ENCODE measurements at places on chromosomes 3 and 15.

- DNase-seq: no peak
Measured at GRCh38 chr3:67534594-67534993, 119.8 kb downstream of the SUCLG2 start.

GRCh38 chr15:74696398-74696729 lies 540 bp upstream of the EDC3 start:
- DNase-seq: no peak

GRCh38 chr3:126117786-126118185 lies 33.9 kb upstream of the SLC41A3 start:
- DNase-seq: no peak

DNA sequence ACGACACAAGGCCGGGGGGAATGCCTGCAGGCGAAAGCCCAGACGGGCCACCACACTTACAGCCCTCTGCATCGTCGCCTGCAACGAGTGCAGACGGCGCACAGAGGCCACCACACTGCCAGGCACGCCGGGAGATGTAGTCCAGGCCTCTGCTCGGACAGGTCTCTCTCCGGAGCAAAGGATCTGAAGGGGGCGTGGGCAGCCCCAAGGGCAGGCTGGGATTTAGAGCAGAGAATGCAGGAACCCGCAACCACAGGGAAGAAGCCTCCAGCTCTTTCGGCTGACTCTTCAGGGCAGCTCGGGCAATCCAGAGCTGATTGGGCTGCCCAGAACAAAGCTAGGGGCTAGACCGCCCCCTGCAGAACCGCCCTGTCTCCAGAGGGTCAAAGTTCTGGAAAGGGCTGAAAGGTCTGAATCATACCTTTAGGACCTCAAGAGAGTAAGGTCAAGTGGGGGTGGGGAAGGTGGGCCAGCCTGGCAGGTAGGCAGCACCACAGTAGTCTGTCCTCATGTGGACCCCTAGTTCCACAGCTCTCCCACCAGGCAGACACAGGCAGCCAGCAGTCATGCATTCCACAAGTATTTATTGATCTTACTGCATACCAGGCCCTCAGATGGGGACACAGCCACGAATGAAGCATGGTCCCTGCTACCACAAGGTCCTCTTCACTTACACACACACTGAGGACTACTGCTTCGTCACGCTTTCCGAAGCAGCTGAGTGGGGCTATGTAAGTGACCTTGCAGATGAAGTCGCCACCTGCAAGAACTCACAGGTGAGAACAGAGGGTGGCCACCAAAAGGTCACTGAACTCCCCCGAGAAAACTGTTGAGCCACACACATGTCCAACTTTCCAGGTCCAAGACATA lies at the start of gene AMT:
AMT (minus strand) TSS at position 95 of the 870 bp plus-strand sequence; CDS start at position 72, 23 bp downstream.
- peak; percentile 60 for DNase-seq

DNA sequence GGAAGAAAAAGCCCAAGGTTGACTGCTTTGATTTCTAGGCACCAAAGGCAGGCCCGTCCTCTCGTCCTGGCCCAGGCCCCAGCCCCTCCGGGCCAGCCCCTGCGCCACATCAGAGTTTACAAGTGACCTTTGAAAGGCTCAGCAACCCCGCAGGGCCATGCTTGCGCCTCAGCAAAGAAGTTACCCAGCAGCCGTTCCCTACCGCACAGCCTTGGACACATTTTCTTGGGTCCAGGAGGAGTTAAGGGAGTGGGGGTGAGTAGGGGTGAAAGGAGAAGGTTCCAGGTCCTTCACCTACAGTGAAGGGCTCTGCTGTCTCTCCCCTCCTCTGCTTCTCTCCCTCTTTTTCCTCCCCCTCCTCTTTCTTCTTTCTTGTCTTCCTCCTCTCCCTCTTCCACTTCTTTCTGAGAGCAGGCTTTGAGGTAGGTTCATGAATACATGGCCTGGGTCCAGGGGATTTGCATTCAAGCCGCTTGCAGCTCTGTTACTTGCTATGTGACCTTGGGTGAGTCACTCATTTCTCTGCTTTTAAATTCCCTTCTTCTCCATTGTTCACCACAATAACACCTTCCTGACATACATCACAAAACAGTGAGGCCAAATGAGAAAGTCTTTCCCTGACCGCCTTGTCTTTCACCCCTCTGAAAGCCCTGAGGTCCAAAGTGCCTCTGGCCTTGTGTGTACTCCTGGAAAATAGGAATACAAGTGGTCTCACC lies 223.3 kb upstream of the TPRG1 start:
- DNase-seq: no peak
